Stimulated activated CD4-positive, alpha-beta T cell treated with anti-CD3 and anti-CD28 coated beads, Interleukin-4, amount 100 ng/mL, for 4 hours (primary cell): ENCODE measurements at places on chromosomes 5 and 9.

- no peak for DNase-seq
Observed at GRCh38 chr9:37454238-37454637, 11.0 kb downstream of the ZBTB5 start.

DNA sequence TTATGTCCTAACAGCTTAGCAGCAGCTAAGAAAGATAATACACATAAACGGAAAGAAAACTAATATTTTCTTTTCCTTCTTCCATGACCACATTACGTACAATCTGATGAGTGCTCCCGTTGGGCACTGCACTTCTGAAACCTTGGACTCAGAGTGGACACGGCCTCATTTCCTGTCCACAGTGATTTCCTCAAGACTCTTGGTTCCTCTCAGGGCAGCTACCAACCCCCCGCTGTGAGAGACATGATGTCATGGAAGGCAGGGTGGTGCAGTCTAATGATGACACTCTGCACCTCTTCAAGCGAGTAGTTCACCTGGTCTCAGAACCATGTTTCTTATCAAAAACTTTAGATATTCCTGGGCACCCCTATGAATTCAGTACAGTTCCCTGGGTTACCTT, 68.7 kb upstream of the CTSL start:
- DNase-seq = no peak

DNA sequence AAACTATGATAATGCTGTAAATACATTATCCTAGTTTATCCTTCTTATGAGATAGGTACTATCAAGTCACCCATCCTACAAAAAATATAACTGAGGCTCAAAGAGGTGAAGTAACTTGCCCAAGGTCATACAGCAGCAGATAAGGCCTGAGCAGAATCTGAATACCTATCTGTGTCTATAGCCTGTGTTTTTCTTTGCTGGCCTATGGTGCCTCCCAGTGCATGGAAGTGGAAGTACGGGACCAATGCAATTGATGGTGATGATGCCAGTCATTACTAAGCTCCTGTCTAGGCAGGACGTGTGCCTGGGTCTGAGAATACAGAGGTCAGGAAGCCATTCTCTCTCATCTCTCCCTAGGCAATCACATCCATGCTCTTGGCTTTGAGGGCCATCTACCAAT, 67.8 kb downstream of the FAT2 start:
- peak; percentile 12 for DNase-seq

DNA sequence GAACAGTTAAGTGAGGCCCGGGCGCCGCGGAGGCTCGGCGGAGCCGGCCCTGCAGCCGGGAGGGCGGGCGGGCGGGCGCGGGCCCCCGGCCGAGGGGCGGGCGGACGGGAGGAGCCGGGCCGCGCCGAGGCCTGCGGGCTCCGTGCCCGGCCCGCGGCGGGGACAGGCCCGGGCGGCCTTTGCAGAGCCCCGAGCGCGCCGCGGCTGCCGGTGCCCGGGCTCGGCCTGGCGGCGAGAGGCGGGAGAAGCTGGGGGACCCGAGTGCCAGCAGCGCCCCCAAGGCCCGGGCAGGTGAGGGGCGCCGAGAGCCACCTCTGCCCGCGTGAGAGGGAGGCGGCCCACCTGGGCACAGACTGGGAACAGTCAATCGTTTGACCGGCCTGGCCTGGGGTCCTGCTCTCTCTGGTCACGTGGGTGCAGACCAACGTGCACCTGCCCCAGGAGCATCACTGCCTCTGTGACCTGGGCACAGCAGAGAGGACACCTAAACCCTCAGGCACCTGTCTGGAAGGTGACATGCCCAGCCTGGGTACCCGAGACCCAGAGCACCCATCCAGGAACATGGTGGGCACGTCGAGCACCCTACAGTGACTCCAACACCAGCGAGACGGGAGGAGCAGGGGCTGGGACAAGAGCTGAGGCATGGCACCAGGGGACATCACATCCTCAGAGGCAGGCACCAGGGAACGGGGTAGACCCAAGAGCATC, 531 bp downstream of the MVB12B start:
- no peak for DNase-seq

DNA sequence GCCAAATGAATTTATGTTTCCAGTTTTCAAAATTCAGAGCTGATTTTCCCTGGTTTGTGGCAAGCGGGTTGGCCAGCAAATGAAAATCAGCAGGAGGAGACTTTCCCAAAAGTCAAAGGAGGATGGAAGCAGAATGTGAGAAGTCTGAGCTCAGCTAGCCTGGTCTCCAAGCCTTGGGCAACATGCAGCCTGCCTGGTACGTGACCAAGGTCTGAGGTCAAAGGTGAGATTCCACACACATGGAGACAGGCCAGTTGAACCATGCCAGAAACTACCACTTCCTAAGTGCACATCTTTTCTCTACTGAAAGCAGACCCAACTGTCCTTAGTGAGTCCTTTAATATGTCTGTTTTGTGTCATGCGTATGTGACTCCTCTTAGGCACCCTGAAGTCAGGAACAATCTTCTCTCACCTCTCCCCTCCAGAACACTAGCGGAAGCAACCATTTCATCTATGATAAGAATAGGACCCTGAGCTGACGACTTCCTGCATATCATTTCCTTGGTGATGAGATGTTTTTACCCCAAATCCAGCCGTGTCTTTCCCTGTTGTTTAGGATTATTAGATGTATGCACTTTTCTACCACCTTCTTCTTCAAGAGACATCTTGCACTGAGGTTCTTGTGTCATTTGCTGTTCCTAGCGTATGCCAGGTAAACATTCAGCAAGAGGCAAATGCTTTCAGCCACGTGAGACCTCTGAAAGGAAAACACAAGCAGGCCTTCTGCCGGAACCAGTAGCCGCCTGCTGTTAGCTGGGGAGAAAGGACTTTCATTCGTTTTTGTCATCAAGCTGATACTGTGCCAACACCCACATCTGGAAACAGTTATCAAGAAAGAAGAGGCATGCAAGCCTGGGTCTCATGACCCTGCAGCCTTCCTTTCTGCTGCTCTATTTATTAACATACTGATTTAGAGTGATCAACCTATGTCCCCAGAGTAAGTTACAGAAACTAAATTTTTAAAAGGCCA, 9.7 kb upstream of the TGFBI start:
- DNase-seq = no peak

- DNase-seq = no peak
Observed at GRCh38 chr5:140734354-140734753, 34.1 kb downstream of the ZMAT2 start.

DNA sequence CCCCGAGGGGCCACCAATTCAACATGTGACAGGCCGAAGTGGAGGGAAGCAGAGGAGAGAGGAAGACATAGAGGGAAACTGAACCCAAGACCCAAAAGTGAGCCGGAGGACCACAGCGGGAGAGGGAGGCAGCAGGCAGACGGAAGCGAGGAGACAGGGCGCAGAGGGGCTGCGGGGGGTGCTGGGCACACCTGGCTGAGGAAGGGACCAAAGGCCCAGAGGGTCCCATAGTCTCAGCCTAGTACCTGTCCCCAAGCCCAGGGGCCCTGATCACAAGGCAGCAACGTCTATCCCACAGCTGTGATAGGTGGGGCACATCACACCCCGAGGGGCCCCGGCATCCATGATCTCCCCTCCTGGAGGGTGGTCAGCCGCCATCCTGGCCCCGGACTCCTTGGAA, 7.1 kb upstream of the RALGDS start:
- DNase-seq = no peak

DNA sequence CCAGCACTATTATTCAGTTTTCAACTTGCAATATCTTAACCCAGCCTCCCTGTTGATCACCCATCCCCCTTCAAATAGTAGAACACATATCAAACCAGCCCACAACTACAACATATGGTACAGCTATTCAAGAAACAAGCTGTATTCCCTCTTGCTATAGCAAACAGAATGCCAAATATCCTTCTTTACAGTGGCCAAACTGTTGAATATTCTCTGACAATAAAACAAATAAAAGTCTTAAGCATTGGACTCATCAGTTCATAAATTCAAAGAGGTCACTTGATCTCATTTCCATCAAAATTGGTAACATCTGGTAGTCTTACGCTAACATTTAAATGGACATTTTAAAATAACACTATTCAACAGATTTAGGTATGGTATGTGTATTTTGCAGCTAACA, 350.8 kb downstream of the EFNA5 start:
- no peak for DNase-seq

GRCh38 chr9:134602547-134603362, 38.8 kb upstream of the COL5A1 start:
- DNase-seq = no peak

GRCh38 chr5:19342942-19343341, 645.1 kb downstream of the CDH18 start:
- no peak for DNase-seq

GRCh38 chr5:50325237-50325832, 115.8 kb downstream of the EMB start:
- DNase-seq = no peak

GRCh38 chr9:129310666-129311350, 132.7 kb upstream of the IER5L start:
- no peak for DNase-seq

DNA sequence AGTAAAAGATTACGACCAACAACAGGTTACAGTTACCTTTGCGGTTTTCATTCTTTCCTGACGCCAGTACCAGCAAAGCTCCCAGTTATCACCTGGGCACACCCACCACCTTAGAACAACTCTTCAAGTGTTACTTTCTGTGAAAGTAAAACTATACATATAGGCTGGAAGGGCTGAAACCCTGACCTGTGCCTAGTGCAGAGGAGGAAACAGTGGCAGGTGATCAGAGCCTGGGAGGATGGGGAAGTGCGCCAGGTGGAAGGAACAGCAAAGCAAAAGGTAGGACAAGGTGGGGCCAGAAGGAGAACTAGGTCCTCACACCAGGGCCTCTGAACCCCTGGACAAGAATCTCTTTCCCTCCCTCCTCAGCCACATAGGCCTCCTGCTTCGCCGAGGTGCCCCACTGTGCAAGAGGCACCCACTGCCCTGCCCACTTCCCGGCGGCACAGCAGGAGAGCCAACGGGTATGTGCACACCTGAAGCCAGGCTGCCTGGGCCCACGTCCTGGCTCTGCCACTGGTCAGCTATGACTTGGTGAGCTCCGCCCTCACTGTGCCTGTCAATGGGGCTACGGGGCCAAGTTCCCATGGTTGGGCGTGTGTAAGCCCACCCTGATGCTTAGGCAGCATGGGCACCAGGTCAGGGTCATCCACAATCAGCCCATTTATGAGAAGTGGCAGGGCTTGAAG, 26.9 kb downstream of the BICD2 start:
- DNase-seq = no peak

- no peak for DNase-seq
Observed at GRCh38 chr5:50867140-50867539, 200.7 kb downstream of the PARP8 start.

DNA sequence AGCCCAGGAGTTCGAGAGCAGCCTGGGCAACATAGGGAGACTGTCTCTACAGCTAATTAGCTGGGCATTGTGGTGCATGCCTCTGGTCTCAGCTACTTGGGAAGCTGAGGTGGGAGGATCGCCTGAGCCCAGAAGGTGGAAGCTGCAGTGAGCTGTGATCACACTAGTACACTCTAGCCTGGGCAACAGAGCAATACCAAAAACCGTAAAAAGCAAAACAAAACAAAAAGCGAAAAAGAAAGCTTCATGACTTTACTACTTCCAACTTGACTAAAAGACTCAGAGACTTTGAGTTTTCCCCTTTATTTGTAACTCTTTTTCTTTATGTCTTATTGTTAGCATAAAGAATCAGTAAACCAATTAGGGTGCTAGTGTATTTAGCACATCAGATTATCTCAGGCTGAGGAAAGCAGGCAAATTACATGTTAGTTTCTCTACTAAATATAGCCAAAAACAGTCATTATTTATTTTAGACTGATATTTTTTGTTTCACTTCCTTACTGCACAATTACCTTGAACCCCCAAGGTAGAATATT, 5.4 kb downstream of the RAD17 start:
- DNase-seq = no peak

DNA sequence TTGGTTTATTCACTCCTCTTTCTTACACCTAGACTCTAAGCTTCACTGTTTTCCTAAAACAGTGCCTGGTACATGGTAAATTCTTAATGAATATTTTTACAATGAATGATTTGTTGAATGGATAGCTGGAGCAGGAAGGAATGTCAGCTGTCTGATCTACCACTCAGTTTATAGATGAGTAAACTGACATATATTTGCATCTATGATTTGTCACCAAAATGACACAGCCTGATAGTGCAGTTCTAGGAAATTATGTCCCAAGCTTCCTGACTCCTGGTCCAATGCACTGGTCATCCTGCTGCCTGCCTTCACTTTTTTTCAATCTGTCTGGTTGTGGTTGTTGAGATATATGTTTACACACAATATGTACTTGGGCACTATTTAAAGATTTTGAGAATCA, 651.7 kb upstream of the WWC1 start:
- DNase-seq = no peak

DNA sequence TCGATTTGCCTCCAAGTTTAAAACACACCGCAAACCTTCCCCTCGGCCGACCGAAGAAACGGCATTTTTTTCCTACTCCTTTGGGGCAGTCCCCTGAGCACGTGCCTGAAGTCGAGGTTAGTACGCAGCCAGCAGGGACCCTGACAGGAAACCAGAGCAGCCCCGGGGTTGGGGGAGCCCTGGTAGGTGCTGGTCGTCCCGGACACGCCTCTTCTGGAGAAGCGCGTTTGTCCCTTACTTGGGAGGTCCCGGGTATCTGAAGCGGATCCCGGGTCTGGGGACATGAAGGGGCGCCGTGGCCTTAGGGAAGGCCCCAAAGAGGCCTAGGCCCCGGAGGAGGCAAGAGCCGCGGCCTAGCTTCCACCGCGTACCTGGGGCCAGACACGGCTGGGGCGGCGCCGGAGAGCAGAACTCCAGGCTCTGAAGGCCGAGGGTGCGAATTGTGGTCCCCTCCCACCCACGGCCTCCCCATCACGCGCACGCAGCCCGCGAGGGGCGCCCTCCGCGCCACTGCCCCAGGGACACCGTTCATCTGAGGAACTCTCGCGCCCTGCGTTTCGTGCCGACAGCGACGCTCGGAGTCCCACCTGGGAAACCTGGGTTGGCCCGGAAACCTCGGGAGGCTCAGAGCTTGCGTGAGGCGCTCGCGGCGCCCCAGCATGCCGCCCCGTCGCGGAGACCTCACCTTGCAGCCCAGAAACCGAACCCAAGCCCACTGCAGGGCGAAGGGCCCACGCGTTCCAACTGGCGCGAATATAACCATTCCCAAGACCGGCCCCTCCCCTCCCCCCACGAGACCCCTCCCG, 10.4 kb downstream of the OTP start:
- DNase-seq = no peak

GRCh38 chr5:1781726-1782384, 17.8 kb downstream of the MRPL36 start:
- DNase-seq = no peak

DNA sequence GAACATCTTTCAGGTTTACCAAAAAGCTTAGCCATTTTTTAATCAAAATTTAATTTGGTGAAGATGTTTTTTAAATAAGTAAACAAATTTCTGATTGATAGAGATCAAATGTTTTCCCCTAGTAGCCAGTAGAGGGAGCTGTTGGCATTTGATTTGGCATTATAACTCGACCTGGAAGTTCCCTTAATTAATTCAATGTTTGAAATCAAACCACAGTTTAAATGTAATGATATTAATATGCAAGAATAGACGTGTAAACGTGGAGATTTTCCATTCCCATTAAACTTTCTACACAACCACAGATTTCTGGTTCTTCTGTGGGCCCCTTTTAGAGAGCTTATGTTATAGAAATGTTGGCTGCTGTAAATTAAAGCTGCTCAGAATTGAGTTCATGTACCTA, 148.1 kb upstream of the MPDZ start:
- no peak for DNase-seq
